ENCODE measurements at places on chromosomes 6 and 20.

DNA sequence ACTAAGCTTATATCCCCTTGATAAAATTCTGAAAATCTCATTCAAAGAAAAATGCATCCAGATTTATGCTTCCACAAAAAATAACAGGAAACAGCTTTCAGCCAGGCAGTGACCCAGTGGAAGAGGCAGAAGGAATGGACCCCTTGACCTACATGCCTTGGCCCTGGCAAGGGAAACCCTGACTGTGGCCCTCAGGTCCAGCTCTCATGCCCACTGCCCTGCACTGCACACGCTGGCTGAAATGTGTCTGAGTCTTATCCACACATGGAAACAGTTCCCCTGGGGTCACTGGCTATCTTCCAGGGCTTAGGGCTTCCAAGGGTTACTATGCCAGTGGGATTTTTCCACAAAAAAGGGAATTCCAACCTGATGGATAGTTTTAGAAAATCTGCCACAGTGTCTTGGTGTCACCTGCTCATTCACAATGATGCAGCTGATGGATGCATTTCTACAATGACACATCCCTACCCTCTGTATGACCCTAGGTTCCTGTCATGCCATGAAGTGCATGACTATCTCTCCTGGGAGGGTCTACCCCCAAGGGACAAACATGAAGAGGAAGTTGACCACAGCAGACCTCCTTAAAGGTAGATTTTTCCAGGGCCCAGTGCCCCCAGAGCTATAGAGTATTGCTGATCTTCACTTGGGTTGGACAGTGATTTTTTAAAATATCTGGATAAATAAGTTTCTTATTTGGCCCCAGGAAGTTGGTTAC, 121.9 kb upstream of the CD93 start:
- DNase-seq, result no peak

DNA sequence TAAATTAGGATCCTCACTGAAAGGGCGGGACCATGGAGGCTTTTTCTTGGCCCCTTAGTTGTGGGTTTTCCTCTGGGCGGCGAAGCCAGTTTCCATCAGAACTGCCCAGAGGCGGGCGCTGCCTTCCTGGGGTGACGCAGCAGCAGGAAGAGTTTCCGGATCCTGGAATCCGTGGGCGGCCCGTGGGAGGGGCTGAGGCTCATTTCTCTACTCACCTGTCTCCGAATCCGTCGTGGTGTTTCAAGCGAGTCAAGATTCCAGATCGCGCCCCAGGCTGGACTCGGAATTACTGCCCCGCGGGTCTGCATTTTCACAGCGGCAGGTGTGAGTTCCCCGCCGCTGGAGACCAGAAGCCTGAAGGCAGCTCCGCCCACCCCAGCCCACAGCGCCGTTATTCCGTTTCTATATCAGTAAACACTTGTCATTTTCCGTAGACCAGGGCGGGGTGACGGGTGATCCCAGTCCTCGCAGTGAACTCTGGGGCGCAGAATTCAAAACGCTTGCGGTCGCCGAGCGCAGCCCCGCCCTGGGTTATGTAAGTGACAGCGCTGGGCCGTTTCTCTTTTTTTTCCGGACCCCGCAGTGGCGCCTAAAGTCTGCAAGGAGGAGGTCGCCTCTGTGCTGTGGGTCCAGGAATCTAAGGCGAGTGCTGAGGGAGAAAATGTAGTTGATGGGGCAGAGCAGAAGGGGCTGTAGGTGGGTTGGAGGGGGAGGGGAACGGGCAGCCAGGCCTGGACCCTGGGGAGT, 27.2 kb upstream of the POU5F1 start:
- DNase-seq, result peak; percentile 77

DNA sequence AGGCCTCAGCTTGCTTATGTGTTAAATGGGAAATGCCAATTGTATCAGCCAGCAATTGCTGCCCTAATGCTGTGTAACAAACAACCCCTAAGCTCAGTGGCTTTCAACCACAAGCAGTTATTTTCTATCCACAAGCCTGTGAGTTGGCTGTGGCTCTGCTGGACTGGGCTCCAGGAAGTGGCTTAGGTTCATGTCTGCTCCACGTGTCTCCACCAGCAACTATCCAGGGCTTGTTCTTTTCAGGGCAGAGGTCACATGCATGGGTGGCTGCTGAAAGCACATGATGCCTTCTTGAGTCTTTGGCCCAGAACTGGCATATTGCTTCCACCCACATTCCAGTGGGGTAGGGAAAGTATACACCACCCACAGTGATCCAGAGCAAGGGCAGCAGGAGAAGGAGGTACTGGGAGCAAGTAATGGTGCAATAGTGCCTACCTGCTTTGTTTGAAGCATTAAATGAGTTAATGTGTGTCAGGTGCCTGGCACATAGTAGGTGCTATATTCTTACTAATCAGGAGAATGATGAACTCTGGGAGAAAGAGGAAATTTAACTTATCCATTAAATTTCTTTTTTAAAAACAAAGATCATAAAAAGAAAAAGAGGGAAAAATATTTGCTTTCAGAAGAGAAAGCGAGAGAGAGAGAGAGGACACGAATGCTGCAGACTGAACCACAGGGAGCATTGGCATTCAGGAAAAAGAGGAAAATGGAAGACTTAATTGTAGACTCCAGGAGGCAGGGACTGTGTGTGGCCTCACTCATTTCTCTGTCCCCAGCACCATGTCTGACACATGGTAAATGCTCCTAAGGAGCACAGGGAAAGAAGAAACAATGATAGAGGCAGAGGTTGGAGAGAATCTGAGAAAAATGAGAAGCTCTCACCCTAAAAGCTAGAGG, 25.2 kb upstream of the RNF24 start:
- peak; percentile 86 for DNase-seq

GRCh38 chr6:6622501-6622900, 34.0 kb downstream of the LY86 start:
- no peak for DNase-seq

GRCh38 chr6:101853231-101854085, 459.9 kb downstream of the GRIK2 start:
- peak; percentile 51 for DNase-seq

DNA sequence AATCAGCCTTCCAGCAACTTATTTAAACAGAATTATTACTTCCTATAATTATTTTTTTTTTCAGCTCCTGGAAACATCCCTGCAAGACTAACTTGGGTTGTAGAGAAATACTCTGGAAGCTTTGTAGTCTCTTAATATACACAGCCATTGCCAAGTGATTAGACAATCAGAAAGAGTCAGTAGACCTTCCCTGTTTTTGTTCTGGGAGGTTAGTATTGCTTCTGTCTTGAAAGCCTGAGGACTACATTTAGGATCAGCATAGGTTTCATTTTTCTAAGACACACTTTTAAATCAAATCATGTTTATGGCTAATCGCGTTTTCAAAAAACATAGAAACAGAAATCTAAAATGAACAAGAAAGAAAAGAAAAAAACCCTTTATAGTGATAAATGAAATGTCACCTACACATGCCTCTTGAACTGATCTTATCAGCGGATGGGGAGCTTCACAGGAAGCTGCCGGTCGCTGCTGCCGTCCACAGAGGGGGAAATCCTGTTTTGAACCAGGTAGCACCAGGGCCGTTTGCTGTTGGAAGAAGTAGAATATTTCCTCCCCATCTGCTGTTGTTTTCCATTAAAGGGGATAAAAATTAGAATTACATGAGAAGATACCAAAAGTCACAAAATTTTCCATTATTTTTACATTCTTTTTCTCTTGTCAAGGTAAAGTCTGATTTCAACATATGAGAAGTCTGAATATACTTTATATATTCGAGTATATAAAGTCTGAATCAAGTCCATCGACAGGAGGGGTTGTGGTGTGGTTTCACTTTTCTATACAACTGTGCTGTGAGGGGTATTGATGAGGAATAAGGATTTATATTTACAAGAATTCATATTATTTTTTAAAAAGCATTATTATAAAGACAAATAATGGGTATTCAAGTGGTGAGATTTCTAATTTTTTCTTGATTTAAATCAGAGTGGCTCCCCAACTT, 94.6 kb downstream of the ARMC2 start:
- no peak for DNase-seq

- peak; percentile 25 for DNase-seq
Measured at GRCh38 chr6:64504503-64504902, 868.9 kb downstream of the PHF3 start.

- DNase-seq, result peak; percentile 17
Measured at GRCh38 chr20:51437182-51437924, 105.2 kb downstream of the NFATC2 start.

GRCh38 chr6:38320358-38320757, 319.4 kb downstream of the BTBD9 start:
- no peak for DNase-seq

DNA sequence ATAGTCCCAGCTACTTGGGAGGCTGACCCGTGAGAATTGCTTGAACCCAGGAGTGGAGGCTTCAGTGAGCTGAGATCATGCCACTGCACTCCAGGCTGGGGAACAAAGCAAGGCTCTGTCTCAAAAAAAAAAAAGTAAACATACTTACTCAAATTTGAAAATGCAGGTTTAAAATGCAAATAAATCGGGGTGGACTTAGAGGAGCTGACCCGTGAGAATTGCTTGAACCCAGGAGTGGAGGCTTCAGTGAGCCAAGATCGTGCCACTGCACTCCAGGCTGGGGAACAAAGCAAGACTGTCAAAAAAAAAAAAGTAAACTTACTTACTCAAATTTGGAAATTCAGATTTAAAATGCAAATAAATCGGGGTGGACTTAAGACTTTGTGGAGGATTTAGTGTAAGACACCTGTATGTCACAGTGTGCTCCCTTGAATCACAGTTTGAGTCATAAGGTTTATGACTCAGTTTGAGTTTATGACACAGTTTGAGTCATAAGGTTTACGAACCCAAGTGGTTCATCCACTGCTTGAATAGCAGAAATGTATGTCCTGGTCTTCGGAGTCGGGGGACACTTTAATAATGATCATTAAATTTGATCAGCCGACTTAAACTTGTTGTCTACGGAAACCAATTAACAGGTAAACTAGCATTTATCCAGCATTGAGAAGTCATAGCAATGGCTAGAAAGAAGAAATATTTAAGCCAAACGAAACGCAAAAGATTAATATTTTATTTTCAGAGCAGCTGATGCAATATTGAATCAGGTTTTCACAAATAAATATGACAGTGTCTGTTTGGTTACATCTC, 6.8 kb upstream of the MRPS10 start:
- DNase-seq, result peak; percentile 30

DNA sequence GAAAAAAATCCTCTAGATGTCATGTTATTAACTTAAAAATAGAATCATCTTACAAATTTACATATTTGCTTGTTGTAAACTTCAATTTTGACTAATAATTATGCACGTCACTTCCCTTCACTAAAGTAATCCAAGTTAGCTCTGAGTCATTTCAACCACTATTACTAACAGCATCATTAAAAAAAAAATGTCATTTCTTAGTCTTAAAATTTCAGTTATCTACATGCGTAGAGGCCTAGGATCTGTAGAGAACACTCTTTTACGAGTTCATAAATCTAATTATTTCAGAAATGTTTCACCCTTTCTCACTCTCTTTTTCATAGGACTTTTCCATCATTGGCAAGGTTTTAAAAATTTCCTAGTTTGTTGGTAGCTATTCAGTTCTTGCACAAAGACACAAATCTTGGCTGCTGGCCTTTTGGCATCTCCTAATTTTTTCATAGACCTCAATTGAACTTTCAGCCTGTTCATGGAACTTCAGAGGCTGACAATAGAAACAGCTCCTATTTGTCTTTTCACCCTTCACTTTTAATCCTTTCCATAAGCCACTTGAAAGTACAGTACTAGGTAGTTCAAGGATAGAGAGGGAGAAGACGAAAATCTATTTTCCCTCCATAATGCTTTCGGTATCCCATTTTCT, 61.5 kb downstream of the OGFRL1 start:
- peak; percentile 84 for DNase-seq

GRCh38 chr6:125191916-125192609, 38.5 kb downstream of the TPD52L1 start:
- peak; percentile 88 for DNase-seq

GRCh38 chr6:49497304-49497703, 2.4 kb upstream of the GLYATL3 start:
- no peak for DNase-seq

GRCh38 chr6:154732538-154733182, 556 bp upstream of the SCAF8 start:
- DNase-seq, result peak; percentile 68

DNA sequence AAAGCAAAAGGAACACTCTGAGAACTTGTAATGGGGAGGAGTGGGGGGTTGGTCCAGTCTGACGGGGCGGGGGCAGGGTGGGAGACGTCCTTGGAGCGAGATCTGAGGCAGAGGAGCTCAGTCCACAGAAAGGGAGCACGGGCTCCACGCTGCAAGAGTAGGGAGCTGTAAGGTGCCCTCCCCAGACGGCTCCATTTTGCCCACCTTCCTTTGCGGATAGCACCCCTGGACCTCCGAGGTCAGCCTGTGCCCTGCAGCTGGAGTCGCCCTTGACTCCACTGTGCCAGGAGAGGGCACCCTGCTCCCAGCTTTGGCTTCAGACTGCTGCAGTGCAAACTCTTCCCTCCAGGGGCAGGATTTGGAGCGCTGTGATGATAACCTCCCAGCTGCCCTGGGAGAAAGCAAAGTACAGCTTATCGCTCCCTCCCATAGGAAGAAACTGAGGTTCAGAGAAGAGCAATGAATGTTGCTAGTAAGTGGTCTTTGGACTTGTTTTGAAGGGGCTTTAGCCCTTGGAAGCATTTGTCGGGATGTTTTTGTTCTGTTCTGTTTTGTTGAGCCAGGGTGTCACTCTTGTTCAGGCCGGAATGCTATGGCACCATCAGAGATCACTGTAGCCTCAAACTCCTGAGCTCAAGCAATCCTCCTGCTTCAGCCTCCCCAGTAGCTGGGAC, 9.5 kb upstream of the AHCY start:
- peak; percentile 88 for DNase-seq

DNA sequence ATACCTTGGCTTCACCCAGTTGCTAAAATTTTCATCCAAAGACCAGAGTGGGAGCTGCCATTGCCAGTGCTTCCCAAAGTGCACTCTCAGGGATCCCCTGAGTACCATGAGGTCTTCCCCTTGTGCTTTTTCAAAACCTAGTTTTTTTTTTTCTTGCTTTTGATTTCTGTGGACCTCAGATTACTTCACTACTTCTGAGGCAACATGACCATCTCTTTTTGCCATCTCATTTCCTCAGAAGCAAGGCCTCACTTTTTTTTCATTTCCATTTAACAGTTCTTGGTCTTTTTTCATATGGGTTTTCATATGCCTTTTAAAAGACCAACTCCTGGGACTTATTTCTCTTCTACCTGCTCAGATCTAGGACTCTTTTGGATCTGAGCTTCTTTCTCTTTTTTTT, 64.1 kb upstream of the MMS22L start:
- DNase-seq, result no peak

Data from cardiac fibroblast (primary cell).